ENCODE measurements at places on chromosomes 2 and 18. TPM values are rescaled to one million over a fixed set of nuclear protein-coding genes. Genes with fewer than 3 reads are reported as not detected.

DNA sequence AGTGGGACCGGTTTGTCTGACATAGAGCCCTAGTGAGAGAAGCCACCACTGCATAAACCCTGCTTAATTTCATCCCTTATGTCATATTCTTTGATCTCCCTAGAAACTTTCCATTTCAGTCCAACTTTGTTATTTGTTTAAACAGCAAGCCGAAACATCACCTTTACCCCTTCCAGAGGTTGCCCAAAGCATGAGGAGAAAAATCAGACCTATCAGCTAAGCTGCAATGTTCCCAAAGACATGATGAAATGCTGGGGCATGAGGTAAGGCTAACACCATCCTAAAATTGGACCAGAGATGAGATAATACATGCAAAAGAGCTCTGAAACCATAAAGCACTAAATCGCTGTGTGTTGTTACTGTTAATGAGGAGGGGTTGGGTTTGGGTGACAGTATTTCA, 447.9 kb upstream of the ACVR2A start:
- no peak for DNase-seq

TACR1 gene
- total RNA-seq, result not detected

PAIP2B gene
- total RNA-seq, result 22.5 TPM

KCNJ13 gene
- not detected for total RNA-seq

GRCh38 chr18:37222999-37223378, 342.6 kb downstream of the CELF4 start:
- DNase-seq, result no peak

- no peak for DNase-seq
These were observed 801.8 kb downstream of the CCDC85A start for GRCh38 chr2:56985609-56986008.

DNA sequence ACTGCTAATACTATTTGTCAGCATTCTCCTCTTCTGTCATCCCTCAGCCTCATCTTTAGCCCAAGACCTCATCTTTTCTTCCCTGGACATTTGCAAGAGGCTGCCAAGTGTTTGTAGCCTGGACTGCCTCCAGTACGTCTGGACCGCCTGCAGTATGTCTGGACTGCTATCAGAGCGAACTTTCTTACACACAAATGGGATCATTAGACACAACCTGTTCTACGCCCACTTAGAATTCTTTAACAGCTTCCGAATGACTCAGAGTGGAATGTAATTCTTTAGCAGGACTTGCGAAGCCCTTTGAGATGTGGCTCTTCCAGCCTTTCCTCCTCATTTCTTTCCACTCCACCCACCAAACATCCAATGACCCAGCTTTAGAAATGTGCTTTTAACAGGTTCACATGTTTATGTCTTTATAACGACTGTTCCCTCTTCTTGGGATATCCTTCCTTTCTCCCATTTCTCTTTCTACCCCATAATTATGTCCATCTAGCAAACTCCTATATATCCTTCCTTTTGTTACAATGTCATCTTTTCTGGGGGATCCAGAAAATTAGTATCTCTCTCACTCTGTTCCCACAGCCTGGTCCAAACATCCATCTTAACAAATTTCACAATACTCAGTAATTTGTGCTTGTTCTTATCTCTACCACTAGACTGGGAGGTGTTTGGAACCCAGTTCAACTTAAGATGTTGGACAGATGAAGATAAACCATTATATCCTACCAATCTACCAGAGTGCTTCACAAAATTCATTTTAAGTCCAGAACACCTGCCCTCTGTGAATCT, 171.3 kb upstream of the PGAP1 start:
- no peak for DNase-seq

- DNase-seq, result no peak
These were observed 94.5 kb upstream of the LMAN1 start for GRCh38 chr18:59453468-59453961.

DNA sequence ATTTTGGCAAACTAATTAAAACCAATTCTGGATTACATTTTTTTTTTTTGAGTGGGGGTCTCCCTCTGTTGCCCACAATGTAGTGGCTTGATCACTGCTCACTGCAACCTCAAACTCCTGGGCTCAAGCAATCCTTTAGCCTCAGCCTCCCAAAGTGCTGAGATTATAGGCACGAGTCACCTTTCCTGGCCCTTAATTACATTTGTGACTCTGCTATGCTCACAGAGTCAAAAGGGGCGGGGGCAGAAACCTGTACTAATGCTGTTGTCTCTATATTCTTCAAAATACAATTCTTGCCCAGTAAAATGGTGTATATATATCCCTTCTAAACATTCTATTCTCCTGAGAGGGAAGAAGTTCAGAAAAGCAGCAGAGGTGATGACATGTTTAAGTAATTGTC, 23.2 kb downstream of the PRKD3 start:
- DNase-seq, result no peak

NLRC4 gene
- 1.9 TPM for total RNA-seq

C2orf76 gene
- total RNA-seq, result 3.5 TPM

CD8B2 gene
- total RNA-seq, result not detected

SPHKAP gene
- total RNA-seq, result not detected

CROCC2 gene
- 0.07 TPM for total RNA-seq

DNA sequence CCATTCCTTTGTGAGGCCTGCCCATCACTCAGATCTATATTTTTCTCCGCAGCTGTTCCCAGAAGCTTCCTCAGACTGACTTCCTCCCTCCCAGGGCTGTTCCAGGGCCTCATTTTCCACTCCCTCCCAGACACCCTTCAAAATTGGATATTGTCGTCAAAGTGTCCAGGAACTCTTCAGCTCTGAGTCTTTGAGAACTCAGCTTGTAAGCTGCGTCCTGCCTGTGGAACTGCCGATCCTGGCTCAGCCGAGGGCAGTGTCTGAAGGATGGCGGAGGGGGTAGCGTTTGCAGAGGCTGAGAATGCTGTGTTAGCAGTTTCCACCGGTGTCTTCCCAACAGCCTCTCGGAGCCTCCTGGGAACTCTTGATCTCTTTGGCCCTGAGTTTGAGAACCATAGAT, 27.1 kb downstream of the NCK2 start:
- DNase-seq, result no peak

EHD3 gene
- total RNA-seq, result 6.6 TPM

DNA sequence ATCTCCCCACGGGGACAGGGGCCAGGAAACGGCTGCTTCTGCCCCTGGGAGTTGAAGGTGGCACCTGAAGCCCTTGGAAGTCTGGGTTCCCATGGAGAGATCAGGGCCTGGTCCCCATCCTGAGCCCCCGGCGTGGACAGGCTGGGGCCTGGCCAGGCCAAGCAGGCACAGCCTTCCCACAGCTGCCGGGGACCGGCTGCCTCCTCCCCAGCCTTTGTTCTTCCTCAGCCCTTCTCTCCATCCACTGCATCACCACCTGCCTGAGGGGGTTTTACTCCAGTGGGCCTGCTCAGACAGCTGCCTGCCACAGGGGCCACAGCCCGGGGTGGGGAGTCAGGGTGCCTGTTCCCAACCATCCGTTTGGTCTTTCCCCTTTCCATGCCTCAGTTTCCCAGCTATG, 187.7 kb downstream of the INHBB start:
- no peak for DNase-seq

- no peak for DNase-seq
These were observed 3.7 kb upstream of the SIX3 start for GRCh38 chr2:44937688-44938240.

ALLC gene
- total RNA-seq, result 0.18 TPM

- no peak for DNase-seq
These were observed 37.8 kb downstream of the MAL start for GRCh38 chr2:95063086-95063958.
